WERI-Rb-1 (cell line): ENCODE measurements at places on chromosomes 11 and 22.

DNA sequence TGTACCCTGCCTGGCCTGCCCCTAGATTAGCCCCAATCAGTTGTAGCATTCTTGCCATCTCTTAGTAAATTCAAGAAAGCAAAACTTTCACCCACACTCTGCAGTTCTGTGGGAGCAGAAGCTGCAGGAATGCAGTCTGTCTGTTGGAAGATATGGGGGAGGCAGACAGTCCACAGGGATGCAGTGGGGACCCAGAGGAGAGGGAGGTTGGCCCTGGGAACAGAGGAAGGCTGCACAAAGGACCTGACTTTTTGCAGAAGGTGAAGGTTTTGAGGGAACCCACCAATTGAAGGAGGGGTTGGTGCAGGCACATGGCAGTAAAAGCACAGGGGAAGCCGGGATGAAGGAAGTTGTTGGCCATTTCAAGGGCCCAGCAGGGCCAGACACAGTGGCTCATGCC is 16.5 kb downstream of the SNAP29 start:
- DNase-seq, result no peak

- DNase-seq, result no peak
Observed at GRCh38 chr11:11946878-11947277, 61.5 kb downstream of the DKK3 start.

DNA sequence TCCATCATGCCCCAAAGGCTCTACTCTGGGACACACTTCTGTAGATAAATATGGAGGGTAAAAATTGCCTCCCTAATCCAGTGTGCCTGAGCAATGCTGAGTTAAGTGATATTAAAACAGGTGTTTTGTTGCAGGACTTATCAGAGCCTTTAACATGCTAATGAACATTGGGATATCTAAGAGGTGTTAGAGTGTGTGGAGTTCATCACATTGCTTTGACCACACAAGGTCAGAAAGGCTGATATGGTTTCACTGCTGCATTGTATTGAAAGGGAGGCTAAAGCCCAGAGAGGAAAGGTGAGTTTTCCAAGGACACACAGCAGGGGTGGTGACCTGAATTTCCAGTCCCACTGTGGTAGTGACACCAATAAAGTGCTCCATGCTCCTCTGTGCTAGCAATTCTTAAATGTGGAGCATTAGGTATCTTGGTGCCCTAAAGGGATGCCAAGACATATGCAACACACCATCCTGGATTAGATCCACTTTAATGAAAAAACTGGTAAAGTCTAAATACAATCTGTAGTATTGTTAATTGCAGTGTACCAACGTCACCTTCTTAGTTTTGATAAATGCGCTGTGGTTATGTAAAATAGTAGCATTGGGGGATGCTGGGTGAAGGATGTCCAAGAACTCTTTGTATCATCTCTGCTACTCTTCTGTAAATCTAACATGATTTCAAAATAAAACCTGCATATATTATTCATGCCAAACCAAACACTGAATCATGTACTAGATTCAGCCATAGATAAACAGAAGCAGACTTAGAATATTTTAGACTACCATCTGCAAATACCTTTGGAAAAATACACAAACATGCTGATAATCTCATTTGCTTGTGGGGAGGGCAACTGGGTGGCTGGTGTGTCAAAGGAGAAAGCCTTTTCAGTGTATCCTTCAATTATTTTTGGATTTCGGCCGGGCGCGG is 45.8 kb downstream of the MIAT start:
- no peak for DNase-seq

DNA sequence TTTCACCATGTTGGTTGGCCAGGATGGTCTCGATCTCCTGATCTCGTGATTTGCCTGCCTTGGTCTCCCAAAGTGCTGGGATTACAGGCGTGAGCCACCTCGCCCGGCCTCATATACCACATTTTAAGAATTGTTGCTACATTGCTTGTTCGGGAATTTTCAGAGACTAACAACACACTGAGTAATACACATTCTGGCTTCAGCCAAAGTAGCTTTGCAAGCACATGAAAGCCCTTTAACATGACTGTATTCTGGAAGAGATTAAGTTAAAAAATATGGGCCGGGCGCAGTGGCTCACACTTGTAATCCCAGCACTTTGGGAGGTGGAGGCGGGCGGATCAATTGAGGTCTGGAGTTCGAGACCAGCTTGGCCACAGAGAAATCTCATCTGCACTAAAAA is 15.0 kb downstream of the CRTAM start:
- DNase-seq, result no peak

- DNase-seq, result no peak
Observed at GRCh38 chr11:101718402-101718801, 134.6 kb upstream of the TRPC6 start.

DNA sequence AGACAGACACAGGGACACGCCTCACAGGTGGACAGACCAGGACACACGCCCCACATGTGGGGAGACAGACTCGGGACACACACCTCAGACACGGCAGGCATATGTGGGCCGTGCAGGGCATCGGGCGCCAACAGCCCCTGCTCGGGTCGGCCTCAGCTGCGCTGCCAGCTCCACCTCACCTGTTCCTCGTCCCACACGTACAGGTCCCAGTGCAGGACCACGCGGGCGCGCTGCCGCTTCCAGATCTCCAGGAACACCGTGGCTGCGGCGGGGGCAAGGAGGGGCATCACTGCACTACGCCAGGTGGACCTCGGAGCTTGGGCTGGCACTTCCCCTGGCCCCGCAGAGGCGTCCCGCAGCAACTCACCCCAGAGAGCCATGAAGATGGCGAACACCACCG is 12.4 kb downstream of the ANO9 start:
- no peak for DNase-seq

- DNase-seq, result no peak
Observed at GRCh38 chr11:2451336-2451735, 6.5 kb downstream of the KCNQ1 start.

GRCh38 chr11:65429724-65430405 is 7.3 kb downstream of the NEAT1 start:
- DNase-seq, result no peak

DNA sequence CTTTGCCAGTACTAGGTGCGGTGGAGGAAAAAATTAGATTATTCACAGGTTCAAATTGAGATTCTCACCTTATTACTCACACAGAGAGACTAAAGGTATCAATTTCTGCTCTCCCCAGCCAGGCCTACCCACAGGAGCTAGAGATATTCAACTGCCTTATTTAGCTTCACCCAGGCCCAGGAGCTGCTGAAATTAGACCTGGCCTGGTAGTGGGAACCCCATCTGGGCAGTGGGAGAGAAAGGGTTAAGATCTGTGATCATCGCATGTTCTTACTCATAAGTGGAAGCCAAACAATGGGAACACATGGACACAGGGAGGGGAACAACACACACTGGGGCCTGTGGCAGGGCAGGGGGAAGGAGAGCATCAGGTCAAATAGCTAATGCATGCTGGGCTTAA is 20.9 kb upstream of the MICAL2 start:
- DNase-seq, result no peak

DNA sequence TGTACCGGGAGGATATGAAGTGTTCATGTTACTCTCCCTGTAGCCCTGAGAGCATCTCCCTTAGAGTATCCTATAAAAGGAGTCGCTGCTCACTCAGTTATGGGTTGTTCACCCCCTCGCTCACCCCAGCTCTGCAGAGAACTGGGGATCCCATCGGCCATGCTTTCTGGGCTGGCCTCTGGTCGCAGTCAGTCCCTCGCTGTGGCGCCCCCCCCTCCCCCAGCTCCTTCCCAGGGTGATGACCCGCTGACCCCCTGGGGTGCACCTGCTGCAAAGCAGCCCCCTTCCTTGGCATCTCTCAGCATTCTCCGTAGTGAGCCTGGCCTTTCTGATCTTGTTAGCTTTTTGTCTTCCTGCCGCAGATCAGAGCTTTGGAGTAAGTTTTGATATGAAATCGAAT is 10.3 kb upstream of the PARVG start:
- no peak for DNase-seq

DNA sequence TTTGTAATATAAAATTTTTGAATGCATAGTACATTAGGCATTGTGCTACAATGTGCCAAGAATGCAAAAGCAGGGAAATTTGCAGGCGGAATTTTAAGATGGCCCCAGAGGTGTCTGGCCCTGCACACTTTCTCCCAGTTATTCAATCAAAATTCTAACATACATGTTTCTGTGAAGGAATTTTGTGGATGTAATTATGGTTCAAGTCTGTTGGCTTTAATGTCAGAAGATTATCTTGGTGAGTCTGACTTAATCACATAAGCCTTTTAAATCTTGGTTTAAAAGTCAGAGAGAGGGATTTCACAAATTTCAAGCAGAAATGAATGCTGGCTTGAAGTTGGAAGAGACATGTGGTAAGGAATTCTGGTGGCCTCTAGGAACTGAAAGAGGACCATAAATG is 423.4 kb upstream of the CCDC179 start:
- no peak for DNase-seq

- no peak for DNase-seq
Observed at GRCh38 chr11:36165621-36166397, 123.4 kb downstream of the COMMD9 start.

GRCh38 chr22:19412478-19412877 is 19.1 kb downstream of the HIRA start:
- DNase-seq, result no peak
